ENCODE measurements at places on chromosomes 5 and 9.
A peak's percentile ranks its signal among the peaks of the same experiment; 100 is the strongest.

DNA sequence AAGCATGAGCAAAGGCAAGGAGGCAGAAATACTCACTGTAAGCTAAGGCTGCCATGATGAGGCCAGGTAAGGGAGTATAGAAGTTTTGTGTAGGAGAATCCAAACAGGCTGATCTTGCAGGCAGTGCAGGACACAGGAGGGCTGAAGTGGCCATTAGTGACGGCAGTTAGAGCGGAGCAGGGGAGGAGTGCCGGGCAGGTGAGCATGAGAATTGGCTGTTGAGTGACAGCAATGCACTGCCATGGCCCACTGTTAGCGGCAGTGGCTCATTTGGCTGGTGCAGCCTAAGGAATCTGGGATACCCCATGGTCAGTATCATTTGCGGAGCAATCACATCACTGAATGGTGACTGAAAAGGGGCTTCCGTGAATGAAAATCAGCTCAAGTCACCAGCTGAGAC lies 22.8 kb downstream of the RGS3 start:
- no peak for DNase-seq

DNA sequence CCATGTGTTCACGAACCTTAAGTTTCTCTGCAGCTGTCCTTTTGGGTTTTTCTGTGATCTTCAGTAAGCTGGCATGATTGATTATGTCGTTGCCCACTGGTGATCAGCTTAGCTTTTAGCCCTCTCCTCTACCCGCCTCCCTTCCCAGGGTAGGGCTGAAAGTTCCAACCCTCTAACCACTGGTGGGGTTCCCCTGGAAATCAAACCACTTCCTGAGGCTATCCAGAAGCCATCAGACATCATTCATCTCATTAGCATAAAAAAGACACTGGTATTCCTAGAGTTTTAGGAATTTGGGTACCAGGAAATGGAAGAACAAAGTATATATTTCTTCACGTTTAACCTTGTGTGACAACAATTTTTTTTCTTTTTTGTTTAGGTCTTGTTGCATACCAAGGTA lies 29.8 kb downstream of the SPIN1 start:
- DNase-seq = no peak

DNA sequence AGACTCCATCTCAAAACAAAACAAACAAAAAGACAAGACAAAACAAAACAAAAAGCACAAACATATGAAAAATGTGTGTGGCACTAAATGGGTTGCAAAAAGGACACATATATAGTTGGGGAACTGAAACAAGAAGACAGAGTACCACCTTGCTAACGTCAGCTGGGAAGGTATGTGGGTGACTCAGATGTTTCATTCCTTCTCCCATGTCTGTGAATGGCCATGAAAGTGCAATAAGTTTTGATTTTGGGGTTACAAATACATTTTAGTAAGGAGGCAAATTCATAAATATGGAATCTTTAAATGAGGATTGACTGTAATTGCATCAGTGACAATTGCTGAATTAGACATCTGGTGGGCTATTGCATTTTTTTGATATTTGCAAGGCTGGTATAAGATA lies 81.6 kb upstream of the KLF4 start:
- no peak for DNase-seq

DNA sequence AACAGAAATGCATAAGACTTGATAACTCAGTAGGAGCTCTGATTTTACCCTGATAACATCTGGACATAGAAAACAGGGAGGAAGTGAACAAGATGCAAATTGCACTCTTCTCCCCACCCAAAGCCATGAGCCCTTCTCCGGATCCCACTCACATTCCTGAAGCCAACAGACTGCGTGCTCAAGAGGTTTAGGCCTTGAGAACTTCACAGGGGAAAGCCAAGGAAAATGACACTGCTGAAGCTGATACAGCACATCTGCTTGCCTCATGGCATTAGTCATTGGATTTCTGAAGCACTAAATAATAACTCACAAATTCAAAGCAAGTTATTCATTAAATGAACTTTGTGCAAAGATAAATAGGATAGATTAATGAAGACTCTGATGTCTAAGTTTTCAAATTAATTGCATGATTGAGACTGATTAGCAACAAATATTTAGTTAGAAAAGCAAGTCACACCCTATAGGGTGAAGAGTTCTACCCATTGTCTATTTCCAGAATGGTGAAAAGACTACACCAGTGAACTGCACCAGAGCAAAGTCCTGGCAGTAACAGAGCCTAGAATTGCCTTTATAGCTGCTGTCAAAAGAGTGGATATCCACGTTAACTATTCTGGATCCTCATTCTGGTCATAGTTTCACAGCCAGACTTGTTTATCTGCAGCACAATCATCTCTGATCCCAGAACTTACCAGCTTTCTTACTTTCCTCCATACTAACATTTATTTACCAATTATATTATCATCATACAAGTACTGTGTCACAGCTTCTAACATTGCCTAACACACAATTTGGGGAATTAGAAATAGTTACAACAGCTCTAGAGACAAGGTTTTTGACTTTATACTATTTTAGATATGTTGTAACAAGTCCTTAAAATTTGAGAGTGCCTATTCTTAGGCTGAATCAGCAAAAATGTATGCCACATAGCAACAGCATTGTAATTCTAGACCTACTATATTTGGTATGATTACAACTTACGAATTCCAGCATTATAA lies 432.1 kb upstream of the RGMB start:
- DNase-seq = no peak

GRCh38 chr5:150001660-150002486 lies 1.3 kb downstream of the HMGXB3 start:
- peak; percentile 41 for DNase-seq

DNA sequence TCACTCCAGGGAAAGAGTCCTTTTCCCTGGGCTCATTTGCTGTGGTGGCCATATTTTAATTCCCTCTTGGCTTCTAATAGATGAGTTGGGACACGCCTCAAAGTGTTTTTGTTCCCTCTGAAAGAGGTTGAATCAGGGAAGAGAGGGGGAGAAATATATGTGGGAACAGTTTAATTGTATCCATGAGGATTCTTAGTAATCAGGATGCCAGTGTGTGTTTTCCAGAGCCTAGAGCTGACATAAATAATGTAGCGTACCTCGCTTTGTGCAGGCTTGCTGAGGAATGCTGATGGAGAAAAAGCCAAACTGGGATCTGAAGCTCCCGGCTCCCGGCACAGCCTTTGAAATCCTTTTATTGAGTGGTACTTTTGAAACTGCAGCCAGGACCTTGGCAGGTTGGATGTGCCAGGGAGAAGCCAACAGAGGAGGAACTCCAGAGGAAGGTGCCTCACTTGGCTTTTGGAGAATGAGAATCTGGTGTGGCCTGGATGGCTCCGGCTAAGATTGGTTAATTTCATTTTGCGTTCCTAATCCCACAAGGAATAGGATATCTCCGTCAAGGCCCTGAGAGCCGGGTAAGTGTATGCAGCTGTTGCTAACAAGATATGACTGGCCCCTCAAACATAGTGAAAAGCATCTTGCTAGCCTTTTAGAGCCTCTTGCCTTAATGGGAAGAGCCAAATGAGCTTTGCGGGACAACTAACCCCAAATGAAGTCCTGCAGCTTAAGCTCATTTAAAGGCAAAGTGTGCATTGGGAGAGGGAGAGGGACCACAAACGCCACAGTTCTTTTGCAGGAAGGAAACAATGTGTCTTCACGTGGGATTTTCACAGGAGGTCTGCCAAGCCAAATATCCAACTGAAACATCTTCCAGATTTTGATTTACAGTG lies 471.1 kb upstream of the WWC1 start:
- no peak for DNase-seq

DNA sequence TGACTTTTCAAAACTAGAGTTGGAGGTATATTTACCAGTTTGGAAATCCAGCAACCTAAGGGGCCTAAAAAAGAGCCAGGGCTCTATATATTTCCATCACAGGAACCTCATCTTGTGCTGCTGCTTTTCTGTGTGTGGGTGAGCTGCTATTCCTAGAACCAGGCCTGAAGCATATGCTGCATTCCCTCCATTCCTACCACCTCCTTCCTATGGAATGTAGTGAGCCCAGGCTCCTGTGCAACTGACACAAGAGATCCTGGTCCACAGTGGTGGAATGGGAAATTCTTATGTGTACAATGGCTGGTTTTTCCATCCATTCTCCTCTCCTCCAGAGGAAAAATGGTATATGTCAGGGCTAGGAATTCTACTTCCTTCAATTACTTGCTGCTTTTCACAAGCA lies 39.1 kb downstream of the SPEF2 start:
- DNase-seq = no peak

GRCh38 chr9:35718721-35719511 lies 13.1 kb downstream of the TLN1 start:
- DNase-seq = no peak

GRCh38 chr9:130583271-130583670 lies 3.9 kb downstream of the FUBP3 start:
- no peak for DNase-seq

- no peak for DNase-seq
Measured at GRCh38 chr5:172630986-172631385, 10.1 kb upstream of the NEURL1B start.

- no peak for DNase-seq
Measured at GRCh38 chr9:123335193-123335985, 20.6 kb upstream of the CRB2 start.

DNA sequence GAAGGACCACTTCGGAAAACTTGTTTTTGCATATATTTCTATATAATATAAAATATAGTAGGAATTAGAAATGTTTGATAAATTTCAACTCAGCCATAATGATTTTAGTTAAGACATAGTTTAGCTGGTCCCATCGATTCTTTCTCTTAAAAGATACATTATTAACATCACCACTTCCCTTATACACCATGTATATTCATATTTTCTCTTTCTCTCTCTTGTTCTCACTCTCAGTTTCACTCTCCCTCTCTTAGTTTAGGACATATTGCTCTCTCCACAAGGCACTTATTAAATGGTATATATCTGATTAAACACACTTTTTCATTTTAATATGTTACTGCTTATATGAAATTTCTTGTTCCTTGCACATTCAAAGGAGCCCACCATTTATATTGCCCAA lies 90.1 kb upstream of the RASEF start:
- DNase-seq = no peak

- no peak for DNase-seq
Measured at GRCh38 chr5:155193029-155193428, 179.5 kb downstream of the KIF4B start.

DNA sequence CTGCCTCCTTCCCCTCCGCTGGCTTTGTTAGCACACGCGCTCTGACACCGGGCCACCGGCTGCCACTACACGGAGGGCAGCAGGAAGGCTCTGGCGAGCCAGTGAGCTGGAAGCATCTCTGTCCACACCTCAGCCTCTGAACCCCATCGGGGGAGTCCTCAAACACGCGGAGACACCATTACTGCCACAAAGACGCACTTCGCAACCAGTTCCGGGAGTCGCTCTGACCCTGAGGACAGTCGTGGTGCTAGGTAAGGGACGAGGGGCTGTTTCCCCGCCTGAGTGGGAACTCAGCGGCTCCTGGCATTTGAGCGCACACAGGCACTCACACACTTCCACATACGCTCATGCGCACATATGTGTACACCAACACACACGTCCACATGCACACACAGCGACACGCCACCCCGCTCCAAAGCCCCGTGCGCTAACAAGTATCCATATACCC lies 160.0 kb downstream of the C9orf152 start:
- DNase-seq = no peak

Data from CD8-positive, alpha-beta memory T cell (primary cell).